ENCODE measurements at places on chromosomes 7 and 10. TPM values are rescaled to one million over a fixed set of nuclear protein-coding genes. Genes with fewer than 3 reads are reported as not detected.

The PPP3CB gene
- 66.5 TPM for total RNA-seq

The GIMAP4 gene
- not detected for total RNA-seq

The ADAMTS14 gene
- total RNA-seq = 1.4 TPM

The GRK5 gene
- 5.0 TPM for total RNA-seq

The UNC5B gene
- 0.26 TPM for total RNA-seq

The POU6F2 gene
- not detected for total RNA-seq

The PON1 gene
- not detected for total RNA-seq

The BICC1 gene
- total RNA-seq = 11.9 TPM

The GJD4 gene
- 0.33 TPM for total RNA-seq

The PLA2G12B gene
- not detected for total RNA-seq

The RELN gene
- 15.8 TPM for total RNA-seq

The NUTM2A gene
- 0.18 TPM for total RNA-seq

The TNS3 gene
- total RNA-seq = 72.3 TPM

The STRIP2 gene
- total RNA-seq = 7.5 TPM

The FZD8 gene
- 275 TPM for total RNA-seq

The ATOH7 gene
- not detected for total RNA-seq

The LIPF gene
- not detected for total RNA-seq

The AMPH gene
- not detected for total RNA-seq

The GPAM gene
- 5.4 TPM for total RNA-seq

The SYCE1 gene
- not detected for total RNA-seq

The AKR1D1 gene
- total RNA-seq = not detected

The RAB19 gene
- total RNA-seq = 1.3 TPM

The CHAT gene
- not detected for total RNA-seq

The FAM20C gene
- 87.9 TPM for total RNA-seq

The P4HA1 gene
- total RNA-seq = 181 TPM

The ADAM8 gene
- 113 TPM for total RNA-seq

The OPN4 gene
- total RNA-seq = not detected

The MKX gene
- 2.6 TPM for total RNA-seq

The COL17A1 gene
- 1.6 TPM for total RNA-seq

The PRLHR gene
- not detected for total RNA-seq

The FKBP9 gene
- total RNA-seq = 62.3 TPM

The VWA2 gene
- total RNA-seq = not detected

The UTF1 gene
- total RNA-seq = not detected

The CNPY4 gene
- 7.5 TPM for total RNA-seq

The NPY gene
- not detected for total RNA-seq

The JAZF1 gene
- 2.2 TPM for total RNA-seq

The CNPY1 gene
- total RNA-seq = not detected

The PLAC9 gene
- 2.0 TPM for total RNA-seq

The SEC61A2 gene
- 2.2 TPM for total RNA-seq

The TBC1D12 gene
- 4.5 TPM for total RNA-seq

The GHRHR gene
- not detected for total RNA-seq

The TAS2R41 gene
- not detected for total RNA-seq

The PPP1R3A gene
- total RNA-seq = not detected

The TIMM23 gene
- total RNA-seq = 99.2 TPM

The BLVRA gene
- 33.9 TPM for total RNA-seq

The ALOX5 gene
- 0.11 TPM for total RNA-seq

The DNAJC2 gene
- total RNA-seq = 21.7 TPM

The MYO1G gene
- total RNA-seq = 0.17 TPM

The CALHM3 gene
- total RNA-seq = 4.1 TPM

The SNX10 gene
- 7.9 TPM for total RNA-seq

The NODAL gene
- not detected for total RNA-seq

All from PC-3 (cell line).